T follicular helper cell (primary cell): ENCODE measurements at places on chromosomes 4 and X.

DNA sequence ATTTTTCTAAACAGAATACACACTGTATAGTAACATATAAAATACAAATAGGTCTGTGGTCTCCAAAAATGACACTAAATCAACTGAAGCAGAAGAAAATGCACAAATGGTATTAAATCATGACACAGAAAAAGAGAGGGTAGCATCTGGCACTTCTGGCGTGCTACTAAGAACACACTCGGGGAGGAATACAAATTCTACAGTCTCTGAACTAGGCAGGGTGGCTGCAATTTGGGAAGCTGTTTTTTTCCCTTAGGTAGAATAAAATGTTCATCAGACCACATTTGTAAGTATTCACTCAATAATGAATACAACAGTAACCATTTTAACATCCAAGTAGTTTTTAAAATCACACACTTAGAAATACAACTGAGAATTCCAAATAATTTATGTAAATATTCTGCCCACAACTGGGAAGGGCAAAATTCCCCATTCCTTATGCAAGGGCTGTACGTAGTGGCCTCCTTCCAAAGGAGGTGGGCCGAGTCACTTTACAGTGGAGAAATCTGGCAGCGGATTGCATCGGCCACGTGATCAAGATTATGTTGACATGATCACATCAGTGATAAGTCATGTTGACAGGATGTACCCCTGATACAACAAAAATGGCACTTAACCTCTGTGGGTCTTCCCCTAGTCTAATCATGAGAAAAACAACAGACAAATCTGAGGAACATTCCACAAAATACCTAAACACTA, 101.1 kb downstream of the TSPAN5 start:
- DNase-seq = no peak

GRCh38 chr4:37431417-37431743, 186.8 kb downstream of the NWD2 start:
- no peak for DNase-seq

DNA sequence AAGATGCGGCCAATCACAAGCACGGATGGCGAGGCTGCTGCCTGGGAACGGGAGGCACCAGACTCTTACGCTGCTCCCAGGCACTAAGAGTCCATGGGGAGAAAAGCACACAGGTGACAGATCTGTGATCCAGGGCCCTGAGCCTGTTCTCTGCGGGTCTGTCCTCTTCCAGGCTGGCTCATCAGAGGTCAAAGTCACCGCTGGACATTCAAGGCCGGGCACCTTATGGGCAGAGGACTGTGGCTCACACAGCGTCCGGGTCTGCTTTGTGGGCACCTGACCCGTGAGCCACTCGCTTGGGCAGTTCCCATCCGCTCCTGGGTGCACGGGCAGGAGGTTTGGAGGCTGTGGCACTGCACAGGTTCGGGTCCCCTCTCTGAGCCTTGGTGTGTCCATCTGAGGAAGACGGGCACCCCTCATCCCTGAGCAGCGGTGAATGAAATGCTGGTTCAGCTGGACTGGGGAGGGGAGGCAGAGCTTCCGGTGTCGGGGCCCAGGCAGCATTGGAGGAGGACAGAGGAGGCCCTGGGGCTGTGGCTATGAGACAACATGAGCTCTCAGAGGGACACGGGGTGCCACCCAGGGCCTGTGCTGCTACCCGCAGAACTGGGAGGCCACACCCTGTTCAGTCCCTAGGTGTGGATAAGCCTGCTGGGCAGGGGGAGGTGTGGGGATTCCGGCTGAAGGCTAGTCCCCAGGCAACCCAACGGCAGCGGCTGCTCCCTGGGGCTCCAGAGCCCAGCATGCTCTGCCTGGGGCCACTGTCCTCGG, 61.2 kb upstream of the AFAP1 start:
- no peak for DNase-seq

DNA sequence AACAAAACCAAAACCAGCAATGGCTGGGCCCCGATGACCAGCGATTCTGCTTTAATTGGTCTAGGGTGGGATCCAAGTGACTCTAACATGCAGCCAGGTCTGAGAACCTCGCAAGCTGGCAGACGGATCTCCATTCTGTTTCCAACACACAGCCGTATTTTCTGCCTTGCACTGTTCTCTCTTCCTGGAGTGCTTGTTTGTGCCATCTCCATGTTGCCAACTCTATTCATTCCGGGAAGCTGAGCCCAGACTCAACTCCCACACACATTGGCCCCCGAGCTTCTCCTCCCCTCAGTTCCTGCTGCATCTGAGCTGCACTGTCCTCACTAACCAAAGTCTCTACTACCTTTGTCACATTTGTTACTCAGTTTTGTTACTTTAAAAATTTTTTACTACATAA, 35.6 kb downstream of the GEMIN8 start:
- no peak for DNase-seq

GRCh38 chr4:8217246-8217511, 18.1 kb downstream of the SH3TC1 start:
- no peak for DNase-seq

DNA sequence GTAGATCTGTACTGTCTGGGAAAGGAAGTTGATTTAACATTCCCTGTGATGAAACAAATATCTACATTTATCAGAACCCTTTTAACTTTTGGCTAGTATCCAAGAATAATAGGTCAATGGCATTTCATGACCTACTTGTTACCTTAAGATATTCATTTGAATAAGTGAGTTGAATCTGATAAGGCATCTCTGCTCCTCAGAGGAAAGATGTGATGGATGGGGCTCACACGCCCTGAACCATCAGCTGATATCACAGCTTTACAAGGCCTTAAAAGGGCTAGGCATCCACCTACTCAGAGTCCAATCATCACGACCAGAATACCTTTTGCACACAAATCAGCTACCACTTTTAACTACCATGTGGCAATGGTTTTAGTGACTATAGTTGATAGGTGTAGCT, 90.2 kb upstream of the PDLIM3 start:
- no peak for DNase-seq

DNA sequence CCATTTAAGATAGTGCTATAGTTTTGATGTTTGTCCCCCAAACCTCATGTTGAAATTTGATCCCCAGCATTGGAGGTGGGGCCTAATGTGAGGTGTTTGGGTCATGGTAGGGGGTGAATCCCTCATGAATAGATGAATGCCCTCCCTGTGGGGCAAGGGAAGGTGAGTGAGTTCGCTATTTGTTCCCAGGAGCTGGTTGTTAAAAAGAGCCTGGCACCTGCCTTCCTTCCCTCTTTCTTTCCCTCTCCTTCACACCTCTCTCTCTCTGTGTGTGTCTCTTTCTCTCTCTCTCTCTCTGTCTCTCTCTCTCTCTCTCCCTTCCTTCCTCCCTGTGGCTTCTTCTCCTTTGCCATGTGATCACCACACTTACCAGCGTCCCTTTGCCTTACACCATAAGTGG, 160.7 kb downstream of the AASDH start:
- DNase-seq = no peak

DNA sequence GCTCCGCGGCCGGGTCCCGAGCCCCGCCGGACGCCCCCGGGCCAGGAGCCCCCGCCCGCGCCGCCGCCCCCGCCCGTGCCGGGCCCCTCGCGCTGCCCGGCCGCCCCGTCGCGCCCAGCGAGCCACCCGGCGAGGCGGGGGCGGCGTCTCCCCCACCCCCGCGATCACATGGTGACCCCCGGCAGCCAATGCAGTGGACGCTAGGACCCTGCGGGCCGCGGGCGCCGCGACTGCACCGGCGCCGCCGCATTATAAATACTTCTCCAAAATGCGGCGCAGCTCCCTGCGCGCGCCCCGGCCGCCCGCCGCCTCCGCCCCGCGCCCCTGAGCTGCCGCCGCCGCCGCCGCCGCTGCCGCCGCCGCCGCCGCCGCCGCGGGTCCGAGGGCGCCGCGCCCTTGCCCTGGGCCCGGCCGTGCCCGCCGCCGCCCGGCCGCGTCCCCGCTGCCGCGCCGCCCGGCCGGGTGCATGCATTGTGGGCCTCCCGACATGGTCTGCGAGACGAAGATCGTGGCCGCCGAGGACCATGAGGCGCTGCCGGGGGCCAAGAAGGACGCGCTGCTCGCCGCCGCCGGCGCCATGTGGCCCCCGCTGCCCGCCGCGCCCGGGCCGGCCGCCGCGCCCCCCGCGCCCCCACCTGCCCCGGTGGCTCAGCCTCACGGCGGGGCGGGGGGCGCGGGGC, at the start of gene NAT8L:
TSS of gene NAT8L (plus strand) at position 282 of the 680 bp plus-strand sequence. CDS start at position 467, 185 bp downstream.
- no peak for DNase-seq

- DNase-seq = no peak
Measured at GRCh38 chrX:3451571-3451970, 105.1 kb upstream of the MXRA5 start.

DNA sequence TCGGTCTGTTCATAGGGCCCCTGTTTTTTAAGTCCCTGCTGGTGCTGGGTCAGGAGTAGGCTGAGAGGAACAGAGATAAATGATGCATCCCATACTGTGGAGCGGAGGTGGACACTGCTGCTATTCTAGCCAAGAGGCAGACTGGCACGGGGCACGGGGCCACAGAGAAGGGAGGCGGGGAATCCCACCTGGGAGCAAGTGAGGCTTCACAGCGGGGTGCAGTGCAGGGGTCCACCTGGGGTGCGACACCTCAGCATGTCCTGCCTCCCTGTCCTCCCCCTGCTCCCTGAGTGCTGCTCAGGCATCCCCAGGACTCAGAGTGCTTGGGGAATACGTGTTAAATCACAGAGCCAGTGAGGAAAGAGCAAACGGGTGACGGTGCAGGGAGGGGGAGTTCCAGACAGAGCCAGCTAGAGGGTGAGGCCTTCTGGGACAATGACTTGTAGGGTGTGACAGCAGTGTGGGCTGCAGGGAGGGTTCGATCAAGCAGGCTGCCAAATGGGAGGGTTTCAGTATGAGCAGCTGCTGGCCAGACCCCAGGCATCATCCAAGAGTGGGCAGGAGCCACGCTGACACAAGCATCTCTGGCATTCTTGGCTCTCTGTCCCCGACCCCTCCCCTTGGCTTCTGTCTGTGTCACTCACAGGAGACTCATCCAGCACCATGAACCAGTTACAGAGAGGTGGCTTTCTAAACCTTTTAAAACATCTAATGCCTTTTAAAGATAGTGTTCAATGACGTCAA, 13.7 kb upstream of the HTRA3 start:
- DNase-seq = no peak

DNA sequence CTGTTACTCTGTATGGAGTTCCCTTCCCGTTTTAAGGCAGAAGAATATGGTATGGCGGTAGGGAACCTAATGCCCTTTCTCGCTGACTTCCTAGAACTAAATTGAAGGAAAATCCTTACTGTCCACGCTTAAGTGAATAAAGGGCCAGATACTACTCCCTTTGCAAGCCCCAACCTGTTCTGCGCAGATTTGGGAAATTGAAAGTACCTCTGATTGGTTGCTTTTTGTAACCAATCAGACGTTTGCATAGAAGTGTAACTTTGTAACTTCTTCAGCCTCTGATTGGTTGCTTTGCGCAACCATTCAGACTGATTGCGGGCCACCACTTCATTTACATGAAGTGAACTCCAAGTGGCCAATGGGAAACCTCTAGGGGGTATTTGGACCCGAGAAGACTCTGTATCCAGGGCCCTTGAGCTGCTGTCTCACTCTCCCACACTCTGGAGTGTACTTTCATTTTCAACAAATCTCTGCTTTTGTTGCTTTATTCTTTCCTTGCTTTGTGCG, 1.2 kb upstream of the TMEM33 start:
- no peak for DNase-seq

DNA sequence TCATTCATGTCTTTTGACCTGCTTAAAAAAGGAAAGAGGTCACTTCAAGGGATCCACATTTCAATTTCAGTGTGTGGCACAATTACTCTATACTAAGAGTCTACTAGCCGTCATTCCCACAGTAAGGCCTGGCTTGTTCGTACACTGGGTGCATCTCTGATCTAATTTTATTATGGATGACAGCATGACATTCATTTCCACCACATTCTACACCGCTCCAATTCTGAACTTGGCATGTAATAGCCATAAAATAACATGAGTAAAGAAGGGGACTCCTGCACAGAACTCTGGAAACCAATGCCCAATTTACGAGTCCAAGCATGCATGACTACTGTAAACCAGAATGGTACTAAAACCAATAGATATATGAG, 51.1 kb downstream of the HAND2 start:
- no peak for DNase-seq

- no peak for DNase-seq
Measured at GRCh38 chr4:150395872-150396271, 186.1 kb upstream of the MAB21L2 start.

DNA sequence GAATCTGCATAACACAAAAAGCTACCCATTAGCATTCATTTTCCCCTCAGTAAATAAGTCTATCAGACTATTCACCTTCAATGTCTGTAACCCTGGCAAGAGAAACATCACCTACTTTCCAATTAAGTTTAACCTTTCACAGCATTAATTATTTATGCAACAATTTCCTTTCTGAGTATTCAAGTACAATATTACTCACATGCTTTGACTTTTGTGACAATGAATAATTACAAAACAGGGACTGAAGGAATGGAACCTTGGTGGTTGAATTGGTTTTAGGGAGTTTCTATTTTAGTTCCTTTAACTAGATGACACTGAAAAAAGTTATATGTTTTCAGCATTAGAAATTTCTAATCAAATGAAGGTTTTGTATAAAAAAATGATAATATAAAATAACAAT, 932.3 kb upstream of the EPHA5 start:
- DNase-seq = no peak

GRCh38 chr4:142404191-142404611, 441.9 kb downstream of the INPP4B start:
- no peak for DNase-seq

DNA sequence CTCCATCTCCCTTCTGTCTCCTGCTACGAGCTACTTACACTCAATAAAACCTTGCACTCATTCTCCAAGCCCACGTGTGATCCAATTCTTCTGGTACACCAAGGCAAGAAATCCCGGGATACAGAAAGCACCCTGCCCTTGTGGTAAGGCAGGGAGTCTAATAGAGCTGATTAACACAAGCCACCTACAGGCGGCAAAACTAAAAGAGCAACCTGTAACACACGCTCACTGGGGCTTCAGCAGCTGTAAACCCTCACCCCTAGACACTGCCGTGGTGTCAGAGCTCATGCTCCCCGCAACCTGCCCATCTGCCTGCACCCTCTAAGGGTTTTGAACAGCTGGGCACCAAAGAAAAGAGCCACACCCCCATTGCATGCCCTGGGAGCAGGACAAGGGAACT, 755.4 kb upstream of the HTR2C start:
- no peak for DNase-seq

DNA sequence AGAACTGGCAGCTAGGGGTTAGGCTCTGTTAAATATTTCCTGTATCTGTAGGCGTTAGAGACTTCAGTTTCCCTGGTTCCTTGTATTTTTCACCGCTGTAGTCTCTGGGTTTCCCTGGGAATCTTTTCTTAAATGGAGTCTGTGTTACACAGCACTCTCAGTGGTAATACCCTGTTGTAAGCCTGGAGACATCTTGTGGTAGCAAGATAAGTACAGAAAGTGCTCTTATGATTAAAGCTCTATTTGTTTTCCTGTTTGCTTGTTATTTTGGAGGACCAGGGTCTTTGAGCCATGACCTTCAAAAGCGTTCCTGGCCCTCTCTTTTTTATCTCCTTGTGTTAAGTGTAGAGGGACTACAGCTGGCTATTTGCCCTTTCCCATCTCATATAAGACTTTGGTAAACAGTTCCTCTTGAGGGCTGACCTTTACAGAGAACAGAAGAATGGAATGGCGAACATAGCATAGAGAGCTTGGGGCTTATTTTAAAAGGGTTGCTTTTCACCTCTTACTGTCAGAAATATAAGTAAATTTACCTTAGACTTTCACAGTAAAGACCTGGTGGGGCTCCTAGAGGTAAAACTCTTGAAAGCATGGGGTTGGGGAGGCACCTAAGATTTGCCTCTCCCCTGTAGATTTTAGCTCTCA, 782.5 kb downstream of the FAT4 start:
- no peak for DNase-seq
